Hair follicle dermal papilla cell (primary cell): ENCODE measurements at places on chromosomes 12 and 14. TPM values are rescaled to one million over a fixed set of nuclear protein-coding genes. Genes with fewer than 3 reads are reported as not detected.

WDHD1 gene
- 5.2 and 5.3 TPM in 2 replicates for total RNA-seq

PSMC6 gene
- total RNA-seq: 56.6 and 63.1 TPM in 2 replicates

SERPINA9 gene
- not detected in 2 replicates for total RNA-seq

CLEC4E gene
- not detected in 2 replicates for total RNA-seq

PPP4R4 gene
- 2.7 and 5.4 TPM in 2 replicates for total RNA-seq

KRT77 gene
- not detected in 2 replicates for total RNA-seq
